Calu3 (cell line): ENCODE measurements at places on chromosomes 2 and 18.

DNA sequence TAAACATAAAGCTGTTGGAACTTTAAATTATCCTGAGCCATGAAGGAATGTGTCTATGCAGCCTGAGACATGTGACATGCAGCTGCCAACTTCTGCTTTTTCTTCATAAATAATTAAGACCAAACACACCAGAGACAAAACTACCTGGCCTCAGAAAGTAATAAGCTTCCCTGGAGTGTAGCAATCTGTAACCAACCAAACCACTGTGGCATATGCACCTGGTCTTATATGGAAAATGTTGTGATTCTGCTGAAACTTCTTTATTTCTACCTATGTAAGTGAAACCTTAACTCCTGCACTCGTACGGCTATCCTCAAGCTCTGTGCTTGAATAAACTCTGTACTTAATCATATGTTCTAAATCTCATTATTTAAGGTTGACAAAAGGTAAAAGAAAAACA lies 515.0 kb downstream of the TMEM182 start:
- no peak for DNase-seq

DNA sequence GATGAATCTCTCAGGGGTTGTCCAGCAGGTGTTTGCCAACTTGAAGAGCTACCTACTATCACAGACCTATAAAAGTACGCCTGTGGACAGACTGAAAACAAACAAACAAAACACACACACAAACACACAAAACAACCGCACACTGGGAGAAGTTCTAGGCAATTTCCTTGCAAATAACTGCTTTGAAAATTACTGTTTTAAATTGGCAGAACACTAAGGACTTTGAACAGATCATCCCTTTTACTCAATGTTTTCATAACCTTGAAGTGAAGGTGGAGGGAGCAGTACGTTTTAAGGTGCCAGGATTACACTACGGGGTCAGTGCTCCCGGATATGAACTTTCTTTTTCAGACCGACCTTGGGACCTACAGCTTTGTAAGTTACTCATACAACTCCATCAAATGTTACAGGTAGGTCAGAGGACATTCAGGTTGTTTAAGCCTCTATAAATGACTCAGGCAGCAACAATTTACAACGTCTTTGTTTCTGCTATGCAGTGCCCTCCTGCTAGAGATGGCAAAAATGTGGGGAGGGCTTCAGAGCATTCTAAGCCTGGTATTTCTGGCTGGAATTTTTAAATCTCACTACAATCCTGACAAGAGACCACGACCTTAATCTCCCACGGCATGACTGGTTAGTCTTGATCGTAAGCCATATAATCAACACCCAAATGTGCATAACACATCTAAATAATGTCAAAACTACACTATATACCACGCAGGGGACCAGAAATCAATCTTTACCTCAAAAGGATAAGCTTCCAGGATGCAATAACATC lies 1.4 kb upstream of the SLC20A1 start:
- DNase-seq = peak; percentile 20

DNA sequence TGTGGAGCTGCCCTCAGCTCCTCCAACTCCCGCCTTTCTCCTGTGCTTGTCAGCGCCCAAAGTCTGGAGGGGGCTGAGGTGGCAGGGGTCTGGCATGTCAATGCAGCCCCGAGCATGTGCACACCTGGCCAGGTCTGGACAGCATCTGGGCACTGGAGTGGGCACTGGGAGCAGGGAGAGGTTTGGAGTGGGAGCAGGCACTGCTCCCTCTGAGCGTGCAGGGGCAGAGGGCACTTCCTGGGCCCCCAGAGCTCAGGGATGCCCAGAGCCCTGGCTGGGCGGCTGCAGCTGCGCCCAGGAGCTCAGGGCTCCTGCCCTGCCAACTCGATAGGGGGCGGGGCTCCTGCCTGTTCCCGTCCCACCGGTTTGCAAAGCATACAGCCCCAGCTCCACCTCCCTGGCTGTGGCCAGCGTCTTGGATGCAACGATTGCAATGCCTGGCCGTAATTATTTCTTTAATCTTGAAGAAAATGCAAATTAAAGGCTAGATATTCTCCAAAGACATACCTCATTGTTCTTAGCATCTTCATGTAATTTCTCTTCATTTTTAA lies 57.4 kb upstream of the LDAH start:
- DNase-seq = no peak

GRCh38 chr2:12320991-12321641 lies 395.6 kb upstream of the TRIB2 start:
- DNase-seq = no peak

- peak; percentile 57 for DNase-seq
These were observed 948 bp upstream of the GATA6 start for GRCh38 chr18:22168360-22168921.

- DNase-seq = no peak
These were observed 7.4 kb downstream of the SP9 start for GRCh38 chr2:174341995-174342685.

- DNase-seq = peak; percentile 83
These were observed 30.7 kb upstream of the PTMA start for GRCh38 chr2:231677632-231678104.

DNA sequence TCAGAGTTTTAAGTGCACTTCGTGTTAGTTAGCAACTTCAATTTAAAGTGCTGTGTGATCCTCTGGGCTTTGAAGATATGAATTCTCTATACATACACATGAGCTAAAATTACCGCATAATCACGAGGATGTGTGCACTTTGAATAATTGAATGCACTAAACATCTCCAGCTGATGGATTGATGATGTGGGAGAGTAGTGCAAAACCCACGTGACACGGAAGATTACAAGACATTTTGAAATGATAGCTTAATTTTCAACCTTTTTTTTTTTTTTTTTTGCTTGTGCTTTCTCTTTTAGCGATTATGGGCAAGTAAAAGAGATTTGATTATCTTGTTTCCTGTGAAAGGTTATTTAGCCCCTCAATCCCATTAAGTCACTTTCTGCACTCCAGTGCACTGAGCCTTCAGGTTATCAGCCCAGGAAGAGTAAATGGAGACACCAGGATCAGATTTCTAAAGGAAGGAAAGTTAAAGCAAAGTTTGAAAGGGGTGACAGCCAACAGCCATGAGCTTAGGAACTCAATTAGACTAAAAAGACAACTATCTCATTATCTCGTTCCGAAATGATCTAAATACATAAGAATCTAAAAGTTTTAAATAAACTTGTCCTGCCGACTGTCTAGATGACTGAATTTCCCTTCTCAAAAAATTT lies 81.6 kb downstream of the CDK15 start:
- DNase-seq = no peak

DNA sequence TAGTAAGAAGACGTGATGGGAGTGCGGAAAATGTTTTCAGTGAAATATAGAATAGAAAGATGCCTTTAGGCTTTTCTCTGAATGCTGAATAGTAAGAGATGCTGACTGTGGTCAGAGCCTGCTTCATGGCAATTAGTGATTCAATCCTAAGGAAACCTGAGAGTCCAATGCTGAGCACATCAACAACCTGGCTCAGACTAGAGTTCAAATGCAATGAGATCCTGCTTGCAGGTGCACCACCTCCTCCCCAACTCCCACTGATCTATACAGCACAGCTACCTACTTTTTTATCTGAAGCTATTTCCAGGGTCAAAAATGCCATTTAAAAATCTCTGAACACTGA lies 65.4 kb downstream of the AAK1 start:
- no peak for DNase-seq

- DNase-seq = no peak
These were observed 58.9 kb downstream of the FAM168B start for GRCh38 chr2:131034122-131035051.

DNA sequence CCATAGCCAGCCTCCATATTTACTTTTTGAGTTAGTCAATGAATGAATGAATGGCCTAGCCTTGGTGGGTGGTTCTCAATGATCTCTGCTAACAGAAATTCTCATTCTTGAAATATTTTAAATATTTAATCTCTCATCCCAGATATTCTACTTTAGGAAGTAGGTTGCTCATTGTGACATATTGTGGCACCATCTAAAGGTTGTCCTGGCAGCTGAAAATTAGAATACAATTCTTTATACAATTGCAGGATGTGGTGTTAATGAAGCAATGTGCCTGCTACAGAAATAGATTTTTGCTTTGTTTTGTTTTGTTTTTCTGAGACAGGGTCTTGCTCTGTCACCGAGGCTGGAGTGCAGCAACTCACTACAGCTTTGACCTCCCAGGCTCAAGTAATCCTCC lies 35.8 kb downstream of the SCG2 start:
- no peak for DNase-seq

DNA sequence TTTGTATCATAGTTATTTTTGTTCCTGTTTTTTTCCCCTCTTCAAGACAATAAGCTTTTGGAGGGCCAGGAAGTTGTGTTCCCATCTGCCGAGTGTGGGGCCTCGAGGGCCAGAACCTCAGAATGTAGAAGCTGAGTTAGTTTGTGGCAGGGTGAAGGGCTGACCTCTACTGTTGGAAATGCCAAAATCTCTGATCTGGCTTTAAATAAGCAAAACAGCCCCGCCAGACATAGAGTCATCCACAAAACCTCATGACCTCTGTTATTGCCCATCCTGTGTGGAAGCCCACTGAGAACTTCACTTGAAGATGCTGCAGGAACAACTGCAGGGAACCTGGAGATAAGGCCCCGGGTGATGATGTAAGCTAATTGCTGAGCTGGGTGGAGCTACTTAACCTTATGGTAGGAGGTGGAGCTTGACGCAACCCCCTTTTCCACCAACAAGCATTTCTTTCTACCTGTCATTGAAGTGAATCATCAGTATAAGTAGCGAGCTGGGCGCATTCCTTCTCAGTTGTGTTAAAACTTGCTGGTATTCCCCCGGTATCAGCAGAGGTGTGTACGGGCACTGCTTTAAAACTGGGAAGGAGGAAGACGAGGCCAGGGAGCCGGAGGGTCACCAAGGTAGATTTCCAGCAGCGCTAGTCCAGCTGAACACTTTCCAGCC lies 177.2 kb downstream of the NEDD4L start:
- peak; percentile 79 for DNase-seq

DNA sequence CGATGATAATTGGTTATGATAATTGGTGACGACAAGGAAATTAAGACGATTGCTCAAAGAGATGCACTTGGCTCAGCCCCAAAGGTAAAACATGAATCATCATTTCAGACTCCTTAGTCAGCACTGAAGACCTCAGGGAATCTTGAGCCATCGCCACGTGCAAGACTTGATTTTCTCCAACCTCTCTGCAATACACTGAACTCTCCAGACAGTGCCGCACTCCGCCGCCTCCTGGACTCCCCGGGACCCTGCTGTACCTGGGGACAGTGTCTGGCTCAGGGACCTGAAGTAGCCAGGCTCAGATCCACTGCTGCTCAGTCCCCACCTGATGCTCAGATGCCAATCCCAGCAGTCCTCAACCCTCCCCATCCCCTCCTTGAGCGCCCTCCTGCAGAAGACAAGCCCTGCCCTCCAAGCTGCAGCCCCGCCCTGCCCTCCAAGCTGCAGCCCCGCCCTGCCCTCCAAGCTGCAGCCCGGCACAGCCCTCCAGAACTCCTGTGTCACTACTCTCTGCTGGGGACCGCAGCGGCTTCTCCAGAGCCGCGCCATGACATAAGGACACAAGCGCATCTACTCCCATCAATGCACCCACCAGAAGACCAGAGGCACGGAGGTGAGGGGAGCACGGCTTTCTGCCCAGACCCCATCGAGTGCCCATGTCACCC lies 1.1 kb downstream of the TMEM18 start:
- DNase-seq = peak; percentile 52

DNA sequence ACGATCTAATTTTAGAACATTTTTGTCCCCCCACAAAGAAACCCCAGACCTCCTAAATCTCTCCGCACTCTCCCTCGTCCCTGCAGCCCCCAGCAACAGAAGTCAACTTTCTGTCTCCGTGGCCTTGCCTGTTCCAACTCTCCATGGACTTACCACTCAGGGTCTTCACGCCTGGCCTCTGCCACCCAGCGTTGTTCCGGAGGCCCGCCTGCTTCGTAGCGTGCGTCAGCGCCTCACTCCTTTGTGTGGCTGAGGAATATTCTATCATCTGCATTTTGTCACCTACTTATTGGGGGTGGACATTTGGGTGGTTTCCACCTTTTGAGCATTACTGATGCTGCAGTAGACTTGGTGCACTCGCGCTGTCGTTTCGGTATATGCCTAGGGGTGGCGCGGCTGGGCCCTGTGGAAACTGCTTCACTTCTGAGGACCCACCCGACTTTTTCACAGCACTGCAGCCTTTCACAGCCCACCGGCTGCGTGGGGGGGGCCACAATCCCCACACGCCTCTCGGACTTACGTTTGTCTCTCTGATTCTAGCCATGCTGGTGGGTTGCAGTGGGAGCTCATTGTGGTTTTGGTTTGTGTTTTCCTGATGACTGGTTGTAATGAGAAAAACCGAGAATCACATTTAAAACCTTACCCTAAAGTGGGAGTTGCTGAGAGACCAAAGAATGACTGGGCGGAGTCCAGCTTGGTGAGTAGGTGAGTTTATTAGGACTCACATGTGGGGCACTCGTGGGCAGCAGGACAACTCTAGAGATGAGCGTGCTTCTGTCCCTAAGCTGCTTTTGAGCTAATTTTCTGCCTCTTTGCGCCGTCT lies 1.4 kb upstream of the HSBP1L1 start:
- no peak for DNase-seq

DNA sequence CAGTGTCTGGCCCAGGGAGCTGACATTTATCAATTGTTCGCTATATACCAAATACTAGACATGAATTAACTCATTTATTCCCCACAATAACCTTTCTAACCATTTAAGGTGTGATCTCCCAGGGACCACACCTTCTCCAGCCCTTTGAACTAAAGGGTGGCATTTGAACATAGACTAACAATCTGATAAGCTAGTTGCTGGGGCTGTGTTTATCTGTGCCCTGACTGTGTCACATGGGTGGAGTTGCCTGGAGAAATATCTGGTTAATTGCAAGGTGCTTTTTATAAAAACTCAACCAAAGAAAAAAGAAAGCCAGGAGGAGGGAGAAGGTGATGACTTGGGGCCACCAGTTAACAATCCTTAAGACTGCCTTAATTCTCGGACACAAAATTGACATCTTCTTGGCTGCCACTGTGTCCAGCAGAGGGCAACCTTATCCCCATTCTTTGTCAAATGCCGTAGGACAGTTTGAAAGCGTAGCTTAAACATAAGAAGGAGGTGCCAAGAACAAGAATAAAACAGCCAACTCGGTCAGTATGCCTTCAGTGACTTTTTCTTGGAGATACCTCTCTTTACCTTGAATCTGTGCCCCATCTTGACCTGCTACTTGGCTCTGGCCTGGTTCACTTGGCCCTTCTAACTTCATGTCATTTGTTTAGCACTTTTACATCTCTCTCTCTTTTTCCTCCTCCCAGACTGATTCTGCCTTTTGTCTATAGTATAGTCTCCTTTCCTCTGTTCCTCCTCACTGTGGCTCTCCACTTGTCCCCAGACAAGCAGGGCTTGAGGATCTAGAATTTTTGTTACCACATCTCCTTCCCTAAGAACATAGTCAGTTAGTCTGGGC lies 183.4 kb downstream of the MYO3B start:
- DNase-seq = peak; percentile 56

DNA sequence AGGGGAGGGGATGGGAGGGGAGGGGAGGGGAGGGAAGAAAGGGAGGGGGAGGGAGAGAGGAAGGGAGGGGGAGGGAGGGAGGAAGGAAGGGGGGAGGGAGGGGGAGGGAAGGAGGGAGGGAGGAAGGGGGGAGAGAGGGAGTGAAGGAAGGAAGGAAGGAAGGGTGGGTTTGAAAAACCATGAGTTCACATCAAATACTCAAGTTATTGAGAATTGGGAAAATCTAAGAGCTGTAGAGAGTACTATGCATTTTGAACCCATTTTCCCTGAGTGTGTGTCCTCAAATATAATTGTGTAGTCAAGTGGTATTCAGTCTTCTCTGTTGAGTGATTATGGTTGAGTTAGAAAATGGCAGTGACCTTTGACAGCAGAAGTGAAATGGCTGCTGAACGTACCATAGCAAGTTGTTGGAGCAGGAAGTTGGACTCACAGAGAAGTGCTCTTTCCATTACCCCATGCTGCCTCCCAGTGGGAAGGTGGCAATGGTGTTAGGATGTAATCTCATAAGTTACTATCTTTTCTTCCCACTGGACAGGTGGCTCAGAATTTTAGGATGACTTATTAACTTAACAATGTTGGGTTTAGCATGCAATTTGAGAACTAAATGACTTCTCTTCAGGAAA lies 214.6 kb downstream of the SETBP1 start:
- DNase-seq = peak; percentile 61
